ENCODE measurements at places on chromosomes 11 and 22.

DNA sequence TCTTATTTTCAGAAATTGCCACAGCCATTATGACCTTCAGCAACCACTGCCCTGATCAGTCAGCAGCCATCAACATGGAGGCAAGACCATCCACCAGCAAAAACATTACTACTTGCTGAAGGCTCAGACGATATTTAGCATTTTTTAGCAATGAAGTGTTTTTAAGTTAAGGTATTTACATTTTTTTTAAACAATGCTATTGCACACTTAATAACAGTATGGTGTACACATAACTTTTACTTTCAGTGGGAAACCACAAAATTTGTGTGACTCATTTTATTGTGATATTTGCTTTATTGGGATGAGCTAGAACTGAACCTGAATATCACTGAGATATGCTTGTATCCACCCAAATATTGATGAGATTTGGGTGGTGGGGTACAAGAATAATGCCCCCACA is 110.9 kb downstream of the TSPAN18 start:
- no peak overlapping the region for H3K4me3 ChIP-seq
- DNase-seq, result no peak
- no peak overlapping the region for H3K27ac ChIP-seq
- H3K36me3 ChIP-seq, result no peaks in the 10 kb centered on the region
- H3K27me3 ChIP-seq, result peaks cover 16% of the 10 kb centered on the region
- no peaks in the 10 kb centered on the region for H3K4me1 ChIP-seq

DNA sequence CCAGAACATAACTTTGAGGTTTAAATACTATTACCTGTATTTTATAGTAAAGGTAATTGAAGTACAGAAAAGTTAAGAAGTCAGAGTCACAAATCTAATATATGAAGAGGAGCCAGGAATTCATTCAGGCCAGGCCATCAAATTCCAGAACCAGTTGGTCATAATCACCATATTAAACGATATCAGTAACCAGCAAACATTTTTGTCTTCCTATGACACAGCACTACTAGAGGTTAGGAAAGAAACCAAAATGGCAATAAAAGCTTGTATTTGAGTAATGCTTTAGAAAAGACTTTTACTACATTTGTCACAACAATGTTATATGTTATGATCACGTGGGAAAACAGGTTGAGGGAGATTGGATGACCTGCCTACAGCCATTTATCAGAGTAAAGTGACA is 62.2 kb downstream of the DKK3 start:
- H3K27ac ChIP-seq, result no peak overlapping the region
- H3K36me3 ChIP-seq, result peaks cover 32% of the 10 kb centered on the region
- H3K4me1 ChIP-seq, result no peaks in the 10 kb centered on the region
- no peak for DNase-seq
- H3K27me3 ChIP-seq, result no peaks in the 10 kb centered on the region

DNA sequence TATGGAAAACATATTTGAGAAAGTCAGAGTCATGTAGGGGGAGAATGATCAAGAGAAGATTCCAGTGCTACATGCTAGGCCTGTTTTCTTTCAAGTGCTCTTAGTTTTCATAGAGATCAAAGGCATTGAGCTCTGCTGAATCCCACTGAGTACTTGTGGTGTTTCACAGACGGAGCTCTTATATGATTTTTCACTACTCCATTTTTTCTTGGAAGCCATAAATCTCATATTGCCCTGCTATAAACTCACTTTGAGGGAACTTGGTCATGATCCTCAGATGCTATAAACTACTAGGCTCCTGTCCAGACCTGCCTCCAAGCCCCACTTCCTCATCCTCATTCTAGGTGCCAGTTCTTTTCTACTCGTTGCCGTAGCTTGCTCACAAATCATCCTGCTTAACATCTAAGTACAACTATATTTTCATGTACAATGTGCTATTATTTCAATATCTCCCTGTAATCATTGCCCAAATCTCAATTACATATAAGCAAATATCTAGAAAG is 180.8 kb upstream of the CCDC179 start:
- no peaks in the 10 kb centered on the region for H3K36me3 ChIP-seq
- no peak for DNase-seq
- H3K27me3 ChIP-seq, result no peaks in the 10 kb centered on the region

GRCh38 chr22:33922349-33922681 is 2.0 kb upstream of the LARGE1 start:
- H3K27ac ChIP-seq, result no peak overlapping the region
- peaks cover 6% of the 10 kb centered on the region for H3K4me1 ChIP-seq
- H3K4me3 ChIP-seq, result peak overlapping the region; percentile 42
- H3K36me3 ChIP-seq, result peaks cover 2% of the 10 kb centered on the region
- peaks cover 35% of the 10 kb centered on the region for H3K27me3 ChIP-seq
- no peak for DNase-seq

DNA sequence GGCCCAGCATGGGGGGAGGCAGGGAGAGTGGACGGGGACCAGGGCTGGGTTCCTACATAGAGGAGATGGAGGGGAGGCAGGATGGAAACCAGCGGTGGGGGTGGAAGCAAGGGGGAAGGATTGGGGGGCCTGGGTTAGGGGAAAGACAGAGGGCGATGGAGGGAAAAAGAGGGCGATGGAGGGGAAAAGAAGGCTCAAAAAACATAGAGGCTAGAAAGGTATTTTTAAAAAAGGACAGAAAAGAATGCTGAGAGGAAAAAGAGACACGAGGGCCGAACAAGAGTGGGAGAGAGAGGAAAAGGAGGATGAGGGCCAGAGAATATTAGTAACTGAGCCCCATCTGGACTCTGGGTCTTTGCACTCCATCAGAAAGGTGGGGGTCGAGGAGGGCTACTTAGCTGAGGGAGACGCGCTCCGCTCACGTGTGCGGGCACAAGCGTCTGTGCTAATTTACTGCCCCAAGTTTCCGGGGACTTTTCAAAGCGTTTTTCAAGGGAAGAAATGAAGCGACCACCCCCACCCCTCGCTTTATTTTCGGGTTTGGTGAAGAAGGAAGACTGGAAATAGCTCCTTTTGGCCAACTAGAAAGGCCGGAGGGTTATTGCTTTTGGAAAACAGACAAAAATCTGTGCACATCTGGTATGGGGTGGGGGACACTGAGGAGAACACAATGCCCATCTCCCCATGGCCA is 14.5 kb downstream of the PAX6 start:
- H3K36me3 ChIP-seq, result no peaks in the 10 kb centered on the region
- no peak overlapping the region for H3K4me3 ChIP-seq
- H3K4me1 ChIP-seq, result no peaks in the 10 kb centered on the region
- H3K27me3 ChIP-seq, result peaks cover 52% of the 10 kb centered on the region

All from activated T-helper 1 cell treated with anti-CD3 and anti-CD28 coated beads, Interleukin-12 subunit alpha, Interleukin-12 subunit beta, Interleukin-2, Interleukin-4 antibody, amounts not matched to agents 30 ng/mL and 10 ng/mL and 1 ng/mL, durations not matched to agents 14 hours and 24 hours and 36 hours (primary cell).